NCI-H1436 (cell line): ENCODE measurements at places on chromosomes 5 and 9.

DNA sequence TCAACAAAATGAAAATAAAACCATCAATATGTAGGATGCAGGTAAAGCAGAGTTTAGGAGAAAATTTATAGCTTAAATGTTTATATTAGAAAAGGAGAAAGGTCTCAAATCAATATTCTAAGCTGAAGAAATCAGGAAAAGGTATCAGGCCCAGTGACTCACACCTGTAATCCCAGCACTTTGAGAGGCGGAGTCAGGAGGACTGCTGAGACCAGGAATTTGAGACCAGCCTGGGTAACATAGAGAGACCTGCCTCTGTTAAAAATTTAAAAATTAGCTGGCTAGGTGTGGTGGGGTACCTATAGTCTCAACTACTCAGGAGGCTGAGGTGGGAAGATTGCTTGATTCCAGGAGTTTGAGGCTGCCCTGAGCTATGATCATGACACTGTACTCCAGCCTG, 32.2 kb downstream of the CCDC69 start:
- DNase-seq: no peak

- DNase-seq: peak; percentile 95
Observed at GRCh38 chr5:149357370-149358293, at the start of gene PCYOX1L. Gene PCYOX1L (plus strand): TSS chr5:149358046. CDS start chr5:149358069, 23 bp downstream.

DNA sequence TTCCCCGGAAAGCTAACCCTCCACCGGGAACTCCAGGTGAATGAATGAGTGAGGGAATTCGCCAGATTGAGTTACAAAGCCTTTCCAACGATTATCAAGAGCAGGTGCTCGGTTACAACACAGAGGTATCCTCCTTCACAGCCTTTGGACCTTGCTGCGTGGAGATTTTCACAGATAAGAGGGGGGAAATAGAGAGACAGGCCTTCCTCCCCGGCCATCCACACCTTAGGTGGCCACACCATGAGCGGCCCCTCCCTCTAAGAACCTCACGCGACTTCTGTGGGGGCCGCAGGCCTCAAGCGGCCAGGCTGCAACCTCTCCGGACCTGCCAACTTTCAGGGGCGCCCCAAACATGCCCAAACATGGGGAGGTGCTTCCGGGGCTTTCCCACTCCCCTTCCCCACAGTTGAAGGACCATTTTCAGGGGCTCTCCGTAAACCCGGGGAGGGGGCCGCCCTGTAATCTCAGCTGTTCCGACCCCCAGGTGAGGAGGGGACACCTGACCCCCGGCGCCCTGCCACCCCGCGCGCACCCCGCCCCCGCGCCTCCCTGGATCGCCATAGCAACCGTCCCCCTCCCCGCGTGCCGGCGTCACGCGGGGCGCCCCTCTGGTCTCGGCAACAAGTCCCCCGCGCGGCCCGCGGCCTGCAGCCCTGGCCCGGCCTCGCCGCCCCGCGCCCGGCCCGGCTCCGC, 603 bp downstream of the DENND1A start:
- DNase-seq: no peak

- DNase-seq: no peak
Observed at GRCh38 chr5:131163276-131164119, 1.6 kb downstream of the HINT1 start.

DNA sequence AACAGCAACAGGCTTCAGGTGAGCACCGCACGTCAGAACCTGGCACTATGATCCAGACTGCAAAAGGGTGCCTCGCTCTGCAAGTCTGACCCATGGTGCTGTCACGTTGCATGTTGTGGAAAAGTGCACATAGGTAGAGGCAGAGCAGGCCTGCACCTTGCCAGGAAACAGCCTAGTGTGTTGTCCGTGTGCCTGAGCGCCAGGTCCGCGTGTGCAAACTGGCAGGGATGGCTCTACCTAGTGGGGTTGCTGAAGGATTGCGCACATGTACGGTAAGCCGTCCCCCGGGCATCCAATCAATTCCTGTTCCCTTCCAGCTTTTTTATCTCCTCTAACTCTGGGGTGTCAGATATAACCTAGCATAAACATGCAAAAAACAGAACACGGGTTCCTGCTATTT, 219.5 kb downstream of the NXNL2 start:
- DNase-seq: no peak
